A673 (cell line): ENCODE measurements at places on chromosomes 3 and 15.

DNA sequence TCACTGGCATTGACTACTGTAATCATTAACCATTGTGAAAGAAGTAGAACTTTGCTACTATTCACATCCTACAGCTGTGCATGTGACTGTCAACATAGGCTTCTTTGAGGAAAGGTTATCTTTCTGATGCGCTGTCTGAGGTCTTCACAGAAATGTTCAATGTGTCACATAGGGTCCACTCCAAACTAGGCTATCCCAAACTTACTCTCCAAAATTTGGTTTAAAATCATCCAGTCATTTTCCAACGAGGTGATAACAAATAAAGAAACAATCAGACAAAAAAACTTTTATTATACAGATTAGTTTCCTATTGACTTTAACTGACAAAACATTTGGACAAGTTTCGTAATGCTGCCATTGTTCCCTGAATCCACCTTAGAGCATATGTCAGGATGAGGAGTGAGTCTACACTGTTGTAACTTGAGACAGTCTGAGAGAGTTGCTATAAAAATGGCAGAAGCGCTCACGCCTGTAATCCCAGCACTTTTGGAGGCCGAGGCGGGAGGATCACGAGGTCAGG is 511.6 kb downstream of the PLOD2 start:
- no peak overlapping the region for H3K4me3 ChIP-seq
- peaks cover 2% of the 10 kb centered on the region for H3K4me1 ChIP-seq
- H3K27me3 ChIP-seq, result no peaks in the 10 kb centered on the region
- no peak for DNase-seq

- no peaks in the 10 kb centered on the region for H3K36me3 ChIP-seq
- H3K4me1 ChIP-seq, result no peaks in the 10 kb centered on the region
- no peak overlapping the region for H3K27ac ChIP-seq
- DNase-seq, result peak; percentile 71
- no peak overlapping the region for H3K4me3 ChIP-seq
These were observed 794.8 kb downstream of the MCTP2 start for GRCh38 chr15:95025924-95026728.

DNA sequence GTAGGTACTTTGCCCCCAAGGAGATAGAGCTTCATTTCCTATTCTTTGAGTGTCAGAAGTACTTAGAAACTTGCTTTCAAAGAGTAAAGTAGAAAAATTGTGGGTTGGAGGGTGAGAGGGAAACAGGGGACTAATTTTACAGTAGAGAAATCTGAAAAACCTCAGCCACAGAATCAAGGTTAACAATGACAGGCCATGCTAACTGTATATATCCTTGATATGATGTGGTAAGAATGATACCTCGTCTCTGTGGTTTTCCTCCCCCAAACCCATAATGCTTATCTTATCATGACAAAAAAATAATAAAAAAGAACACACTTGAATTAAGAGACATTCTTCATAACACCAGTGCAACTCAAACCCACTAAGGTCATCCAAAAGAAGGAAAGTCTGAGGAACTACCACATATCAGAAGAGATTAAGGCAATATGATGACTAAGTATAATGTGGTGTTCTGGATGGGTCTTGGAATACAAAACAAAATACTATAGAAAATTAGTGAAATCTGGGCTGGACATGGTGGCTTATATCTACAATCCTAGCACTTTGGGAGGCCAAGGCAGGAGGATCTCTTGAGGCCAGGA is 360.4 kb downstream of the ULK4 start:
- no peaks in the 10 kb centered on the region for H3K4me1 ChIP-seq
- no peaks in the 10 kb centered on the region for H3K36me3 ChIP-seq
- no peaks in the 10 kb centered on the region for H3K27me3 ChIP-seq
- H3K27ac ChIP-seq, result no peak overlapping the region

DNA sequence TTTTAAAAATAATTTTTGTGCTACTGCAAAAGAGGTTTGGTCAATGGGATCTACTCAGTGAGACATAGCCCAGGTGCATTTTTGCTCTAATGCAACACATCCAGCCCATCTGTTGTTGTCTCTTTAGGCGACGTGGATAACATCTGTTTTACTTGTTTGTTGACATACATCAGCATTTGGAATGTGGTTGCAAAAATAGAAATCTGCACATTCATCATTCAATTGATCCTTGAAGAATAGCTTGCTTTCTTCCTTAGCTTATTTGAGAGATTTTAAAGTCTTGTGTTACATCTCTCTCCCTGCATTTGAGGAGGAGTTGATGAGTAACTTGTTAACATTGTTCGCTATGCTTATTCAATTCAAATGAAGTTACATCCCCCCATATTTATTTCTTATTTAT is 1202.3 kb downstream of the NSUN3 start:
- no peaks in the 10 kb centered on the region for H3K36me3 ChIP-seq
- no peaks in the 10 kb centered on the region for H3K27me3 ChIP-seq
- H3K27ac ChIP-seq, result no peak overlapping the region
- no peak overlapping the region for H3K4me3 ChIP-seq
- DNase-seq, result no peak

DNA sequence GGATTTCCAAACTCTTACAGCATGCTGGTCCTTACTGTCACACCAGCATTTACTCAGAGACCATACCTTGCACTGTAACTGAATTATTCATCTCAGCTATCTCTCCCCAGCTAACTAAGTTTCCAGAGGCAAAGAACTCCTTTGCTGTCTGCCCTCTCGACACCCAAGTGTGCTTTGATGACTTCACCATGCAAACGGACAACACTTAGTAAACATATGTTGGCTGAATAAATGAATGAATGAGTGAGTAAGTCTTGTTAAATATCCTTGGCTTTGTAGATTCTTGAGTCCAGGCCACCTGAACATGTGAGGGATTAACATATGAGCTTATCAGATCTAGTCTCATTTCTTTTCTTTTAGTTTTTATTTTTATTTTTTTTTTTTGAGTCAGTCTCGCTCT is 138.2 kb downstream of the PLD1 start:
- no peaks in the 10 kb centered on the region for H3K4me1 ChIP-seq
- no peaks in the 10 kb centered on the region for H3K36me3 ChIP-seq
- no peak for DNase-seq
- no peak overlapping the region for H3K4me3 ChIP-seq

DNA sequence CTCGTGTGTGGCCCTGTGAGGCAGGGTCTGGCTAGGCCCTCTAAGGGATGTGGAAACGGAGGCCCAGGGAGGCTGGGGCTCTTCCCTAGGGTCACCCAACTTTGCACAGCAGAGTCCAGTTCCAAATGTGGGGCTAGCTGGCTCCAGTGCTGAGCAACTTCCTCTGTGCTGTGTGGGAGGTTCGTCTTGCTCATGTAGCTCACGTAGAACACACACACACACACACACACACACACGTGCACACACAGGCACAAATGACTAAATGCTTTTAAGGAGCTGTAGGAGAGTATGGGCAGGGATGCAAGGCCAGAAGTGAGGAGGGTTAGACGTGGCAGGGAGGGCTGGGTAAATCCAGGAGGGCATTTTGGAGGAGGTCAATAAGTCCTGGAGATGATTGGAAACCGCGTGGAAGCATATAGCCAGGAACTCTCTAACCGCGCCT is 213.8 kb downstream of the RPLP1 start:
- no peaks in the 10 kb centered on the region for H3K4me1 ChIP-seq
- no peaks in the 10 kb centered on the region for H3K36me3 ChIP-seq
- H3K27me3 ChIP-seq, result peaks cover 27% of the 10 kb centered on the region
- no peak overlapping the region for H3K4me3 ChIP-seq

DNA sequence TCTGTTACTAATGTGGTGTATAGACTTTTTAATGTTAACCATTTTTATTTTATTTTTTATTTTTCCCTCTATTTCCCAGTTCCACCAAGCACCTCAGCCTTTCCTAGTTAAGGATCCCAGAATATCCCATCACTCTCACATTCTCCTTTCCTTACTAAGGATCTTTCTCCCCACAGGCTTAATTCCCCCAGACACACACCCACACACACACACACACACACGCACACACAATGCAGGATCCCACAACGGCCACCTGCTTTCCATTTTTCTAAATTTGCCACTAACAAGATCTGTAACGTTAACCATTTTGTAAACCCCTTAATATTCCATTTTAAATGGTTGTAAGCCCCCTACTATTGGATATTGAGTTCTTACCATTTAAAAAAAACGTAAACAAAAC is 404.1 kb downstream of the ZIC1 start:
- H3K4me1 ChIP-seq, result no peaks in the 10 kb centered on the region
- no peak for DNase-seq
- H3K27ac ChIP-seq, result no peak overlapping the region
